ENCODE measurements at places on chromosomes 1 and 21.

DNA sequence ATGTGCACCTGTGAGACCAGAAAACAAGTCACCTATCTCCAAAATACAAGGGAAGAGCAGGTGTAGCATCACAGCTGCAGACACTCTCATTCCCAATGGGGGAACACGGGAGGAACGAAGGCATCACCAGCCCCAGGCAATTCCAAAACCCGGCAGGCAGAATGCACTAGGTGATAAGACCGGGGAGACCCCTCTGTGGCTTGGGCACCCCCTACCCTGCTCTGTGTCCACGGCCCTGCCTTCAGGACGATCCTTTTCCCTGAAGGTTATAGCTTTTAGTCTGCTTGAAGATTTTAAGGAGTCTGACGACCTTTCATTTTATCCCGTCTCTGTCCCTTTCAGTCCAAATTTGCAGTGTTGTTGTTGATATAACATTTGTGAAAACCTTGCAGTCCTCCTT, 19.2 kb downstream of the TRPM2 start:
- no peak for DNase-seq

DNA sequence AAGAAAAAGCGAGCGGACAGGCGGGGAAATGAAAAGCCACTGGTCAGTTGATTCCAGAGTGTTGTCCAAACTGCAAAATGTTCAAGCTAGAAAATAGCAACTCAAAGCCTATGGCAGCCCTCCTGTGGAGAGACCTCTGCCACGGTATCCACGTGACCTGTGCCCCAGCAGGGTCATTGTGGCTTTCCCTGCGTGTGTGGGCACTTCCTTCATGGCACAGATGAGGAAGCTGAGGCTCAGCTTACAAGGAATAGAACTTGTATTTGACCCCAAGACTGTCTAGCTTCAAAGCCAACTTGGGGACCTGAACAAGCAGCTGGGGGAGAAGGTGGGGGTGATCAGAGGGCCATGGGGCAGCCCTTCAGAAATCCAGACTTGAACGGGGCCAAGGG, 15.6 kb upstream of the PLEKHG5 start:
- no peak for DNase-seq

DNA sequence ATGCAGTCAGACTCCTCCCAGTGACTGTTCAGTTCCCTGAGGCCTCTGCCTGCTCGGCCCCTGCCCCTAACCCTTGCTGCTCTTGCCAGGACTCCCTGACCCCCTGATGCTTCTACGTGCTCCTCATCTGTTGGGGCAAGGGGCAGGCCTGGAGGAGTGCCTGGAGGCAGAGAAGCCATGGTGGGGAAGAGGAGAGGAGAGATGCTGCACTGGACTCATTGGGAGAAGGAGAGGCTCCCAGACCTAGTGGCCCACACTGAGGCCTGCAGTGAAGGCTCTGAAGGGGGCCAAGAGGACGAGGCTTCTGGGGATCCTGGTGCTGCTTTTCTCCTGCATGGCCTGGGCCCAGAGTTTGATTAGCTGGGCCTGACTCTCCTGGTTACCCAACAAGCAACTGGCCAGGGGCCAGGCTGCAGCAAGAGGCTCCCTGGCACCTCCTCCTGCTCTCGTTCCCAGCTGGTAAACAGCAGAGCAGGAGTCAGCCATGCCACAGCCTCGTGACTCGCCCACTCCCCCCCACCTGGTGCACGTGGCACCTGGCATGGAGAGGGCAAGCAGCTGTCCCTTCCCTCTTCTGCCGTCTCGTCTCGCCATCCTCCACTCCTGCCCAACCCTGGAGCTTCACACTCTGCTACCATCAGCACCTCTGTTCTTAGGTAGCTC, 847 bp upstream of the RORC start:
- DNase-seq = no peak

GRCh38 chr1:157700305-157700704, 264 bp downstream of the FCRL3 start:
- no peak for DNase-seq

DNA sequence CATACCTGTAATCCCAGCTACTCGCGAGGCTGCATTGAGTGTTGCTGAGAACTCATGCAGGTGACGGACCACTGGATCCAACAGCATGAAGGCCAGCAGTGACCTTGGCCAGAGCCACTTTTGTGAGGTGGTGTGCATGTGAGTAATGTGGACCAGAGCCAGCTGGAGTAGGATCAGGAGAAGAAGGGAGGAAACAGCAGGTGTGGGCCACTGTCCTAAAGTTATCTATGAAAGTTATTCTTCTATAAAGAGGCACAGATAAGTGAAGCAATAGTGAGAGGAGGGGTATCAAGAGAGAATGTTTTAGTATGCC, 47.8 kb downstream of the TCP10L start:
- no peak for DNase-seq

DNA sequence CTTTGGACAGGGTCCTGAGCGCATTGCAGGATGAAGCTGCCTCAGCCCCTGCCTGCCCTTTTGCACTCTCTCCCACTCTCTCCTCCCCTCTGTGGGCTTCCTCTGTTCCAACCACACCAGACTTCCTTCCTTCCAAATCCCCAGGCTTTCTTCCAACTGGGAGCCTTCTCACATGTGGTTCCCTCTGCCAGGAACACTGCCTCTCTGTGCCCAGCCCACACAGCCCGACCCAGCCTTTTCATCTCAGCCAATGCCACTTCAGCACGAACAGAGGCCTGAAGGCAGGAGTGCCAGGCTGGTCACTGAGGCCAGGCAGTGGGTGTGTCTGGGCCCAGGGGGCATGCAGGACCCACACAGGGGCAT, 5.9 kb downstream of the SELENON start:
- no peak for DNase-seq
